H1 (cell line): ENCODE measurements at places on chromosomes 2 and 18. TPM values are rescaled to one million over a fixed set of nuclear protein-coding genes. Genes with fewer than 3 reads are reported as not detected.

- H3K4me1 ChIP-seq: no peaks in the 10 kb centered on the region
- DNase-seq: no peak
- 0 out of 2 replicates have a peak, but pooled peaks cover 2% of the 10 kb centered on the region for H3K27me3 ChIP-seq
- no peaks in the 10 kb centered on the region for H3K36me3 ChIP-seq
- no peak overlapping the region for H3K27ac ChIP-seq
- no peak overlapping the region for H3K4me3 ChIP-seq
Measured at GRCh38 chr18:5060543-5060942, 136.5 kb downstream of the AKAIN1 start.

- no peak overlapping the region for H3K27ac ChIP-seq
- H3K4me1 ChIP-seq: no peaks in the 10 kb centered on the region
- DNase-seq: no peak
- no peaks in the 10 kb centered on the region for H3K36me3 ChIP-seq
Measured at GRCh38 chr2:9639000-9639602, 8.3 kb upstream of the YWHAQ start.

DNA sequence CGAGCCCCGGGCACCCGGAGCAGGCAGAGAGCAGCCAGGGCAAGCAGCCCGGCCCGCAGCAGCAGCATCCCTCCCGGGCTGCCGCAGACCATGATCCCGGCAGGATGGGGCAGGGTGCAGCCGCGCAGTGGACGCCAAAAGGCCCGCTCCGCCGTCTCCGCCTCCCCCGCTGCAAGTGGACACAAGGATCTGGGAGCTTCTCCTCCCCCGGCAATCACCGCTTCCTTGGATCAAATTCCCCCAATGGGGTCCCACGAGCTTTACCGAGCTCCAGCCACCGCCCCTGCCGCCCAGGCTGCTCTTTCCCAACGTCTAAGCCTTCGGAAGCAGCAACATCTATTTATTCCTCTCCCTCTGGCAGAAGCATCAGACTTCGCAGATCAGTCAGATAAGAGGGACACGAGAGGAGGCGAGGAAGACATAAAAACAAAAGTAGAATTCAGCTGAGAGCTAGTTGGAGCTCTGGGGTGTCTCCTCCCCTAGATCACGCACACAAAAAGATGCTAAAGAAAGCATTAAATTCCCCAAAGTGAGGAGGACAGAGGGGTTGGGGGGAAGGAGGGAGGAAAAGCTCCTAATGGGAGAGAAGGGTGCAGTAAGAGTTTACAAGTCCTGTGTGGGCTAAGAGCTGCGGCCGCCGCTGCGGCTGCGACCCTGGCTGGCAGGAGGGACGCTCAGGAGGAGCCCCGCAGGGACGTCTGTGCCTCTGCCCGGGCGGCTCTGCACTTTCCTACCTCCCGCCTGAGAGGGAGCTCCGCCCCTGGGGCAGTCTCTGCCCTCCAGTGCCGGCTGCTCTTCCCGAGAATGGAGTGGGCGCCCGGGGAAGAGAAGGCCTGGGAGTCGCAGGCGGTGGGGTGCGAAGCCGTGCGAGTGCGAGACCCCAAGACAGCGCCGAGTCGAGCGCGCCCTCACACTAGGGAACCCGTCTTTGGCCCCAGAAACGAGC is at the start of gene FRZB:
TSS of gene FRZB (minus strand) at position 177 of the 946 bp plus-strand sequence. CDS start at position 92, 85 bp downstream.
- peaks cover 6% of the 10 kb centered on the region for H3K4me1 ChIP-seq
- no peaks in the 10 kb centered on the region for H3K36me3 ChIP-seq
- peak within 1 kb of the TSS; percentile 60 for H3K4me3 ChIP-seq
- H3K27me3 ChIP-seq: peaks cover 7% of the 10 kb centered on the region

Gene FEZ2
- total RNA-seq: 13.8 and 16.4 TPM in 2 replicates

Gene SNRNP27
- total RNA-seq: 40.5 and 40.9 TPM in 2 replicates

DNA sequence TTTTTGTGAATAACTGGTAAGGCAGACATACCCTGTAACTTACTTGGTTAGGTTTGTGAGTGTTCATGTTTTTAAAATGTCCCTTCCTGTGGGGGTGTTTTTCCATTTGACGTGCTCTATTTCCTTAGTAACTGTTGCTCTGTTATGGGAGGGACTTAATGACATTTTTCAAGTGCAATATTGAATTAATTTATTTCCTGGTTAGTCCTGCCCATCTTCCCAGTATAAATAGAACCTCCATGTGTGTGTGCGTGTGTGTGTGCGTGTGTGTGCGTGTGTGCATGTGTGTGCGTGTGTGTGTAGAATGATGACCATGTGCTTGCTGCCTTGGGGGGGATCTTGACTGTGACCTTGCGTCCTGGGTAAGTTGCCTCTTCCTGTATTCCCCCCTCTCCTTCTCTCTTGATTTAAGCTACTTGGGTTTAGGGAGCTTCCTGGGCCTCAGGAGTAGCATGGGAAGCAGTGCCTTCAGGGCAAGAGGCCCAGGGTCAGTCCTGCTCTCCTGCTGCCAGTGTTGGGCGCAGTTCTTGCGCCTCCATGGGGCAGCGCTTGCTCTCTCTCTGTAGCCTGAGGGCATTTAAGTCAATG is 163.9 kb downstream of the LDLRAD4 start:
- no peaks in the 10 kb centered on the region for H3K27me3 ChIP-seq
- H3K4me1 ChIP-seq: no peaks in the 10 kb centered on the region; the same call in 1 of the 2 replicates
- H3K4me3 ChIP-seq: no peak overlapping the region
- no peaks in the 10 kb centered on the region for H3K36me3 ChIP-seq
- H3K27ac ChIP-seq: no peak overlapping the region
